Endodermal cell (in vitro differentiated cells): ENCODE measurements at places on chromosomes 13 and 19.
A peak's percentile ranks its signal among the peaks of the same experiment; 100 is the strongest.

- DNase-seq = no peak
Measured at GRCh38 chr13:21069561-21070004, 8.2 kb upstream of the LATS2 start.

DNA sequence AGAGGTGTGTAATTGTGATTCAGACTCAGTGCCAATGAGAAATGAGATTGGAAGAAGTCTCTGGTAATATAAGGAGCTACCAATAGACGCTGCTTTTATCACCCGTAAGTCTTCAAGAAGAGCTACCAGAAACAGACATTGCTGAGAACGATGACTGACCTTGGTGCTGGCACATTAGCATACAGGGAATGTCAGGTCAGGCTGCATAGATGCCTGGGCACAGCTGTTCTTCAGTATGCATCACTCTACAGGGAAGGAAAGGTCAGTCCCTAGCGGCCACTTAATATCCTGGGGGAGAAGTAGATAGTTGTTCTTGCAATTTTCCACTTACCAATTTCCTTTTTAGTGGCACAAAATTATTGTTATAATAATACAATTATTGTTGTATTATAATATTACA, 380.4 kb downstream of the PCDH9 start:
- peak; percentile 41 for DNase-seq

DNA sequence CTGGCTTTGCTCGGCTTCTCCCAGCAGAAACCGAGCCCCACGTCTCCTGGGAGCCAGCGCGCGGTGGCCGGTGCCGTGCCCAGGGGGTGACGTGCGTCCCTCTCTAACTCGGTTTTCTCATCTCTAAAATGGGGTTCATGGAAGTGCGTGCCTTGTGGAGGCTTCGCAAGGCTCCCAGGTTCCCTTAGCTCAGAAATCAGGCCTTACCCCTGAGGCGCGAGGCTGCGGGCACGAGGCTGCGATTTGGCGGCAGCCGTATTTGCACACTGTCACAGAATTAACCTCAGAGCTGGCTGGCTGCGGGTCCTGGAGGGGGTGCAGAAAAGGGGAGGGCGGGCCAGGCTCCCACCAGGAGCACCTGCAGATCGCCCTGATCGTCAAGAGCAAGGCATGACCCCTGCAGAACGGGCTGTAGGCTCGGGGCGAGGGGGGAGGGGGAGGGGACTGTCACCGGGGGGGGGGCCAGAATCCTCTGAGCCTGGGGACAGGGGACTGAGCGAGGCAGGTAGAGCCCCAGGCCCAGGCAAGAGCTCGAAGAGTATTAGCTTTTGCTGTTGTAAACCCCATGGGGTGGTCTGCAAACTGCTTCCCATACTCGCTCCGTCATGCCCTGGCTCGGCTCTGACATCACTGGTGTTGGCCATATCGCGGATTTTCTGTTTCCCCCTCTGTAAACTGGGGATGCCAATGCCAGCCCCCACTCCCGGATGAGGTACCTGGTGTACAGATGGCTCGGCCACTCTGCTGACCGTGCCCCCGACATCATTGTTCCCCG, 62.2 kb downstream of the CCNE1 start:
- no peak for DNase-seq

GRCh38 chr19:14375582-14376291, 5.5 kb upstream of the ADGRE5 start:
- no peak for DNase-seq

DNA sequence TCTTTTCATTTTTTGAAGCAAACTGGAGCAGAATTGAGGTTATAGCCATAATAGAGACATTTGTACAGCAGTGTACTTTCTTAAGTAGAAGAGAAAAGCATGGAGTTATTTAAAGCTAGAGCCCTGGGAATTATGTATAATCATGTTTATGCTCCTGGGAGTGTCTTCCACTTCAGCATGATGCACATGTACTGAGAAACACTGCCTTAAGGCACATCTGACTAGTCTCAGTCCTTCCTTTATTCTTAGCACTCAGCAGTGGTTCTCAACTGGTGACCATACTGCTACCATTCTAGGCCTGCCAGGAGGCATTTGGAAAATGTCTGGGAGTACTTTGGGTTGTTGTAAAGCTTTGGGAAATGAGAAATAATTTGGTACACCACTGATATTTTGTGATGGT, 45.8 kb downstream of the VWA8 start:
- DNase-seq = no peak

DNA sequence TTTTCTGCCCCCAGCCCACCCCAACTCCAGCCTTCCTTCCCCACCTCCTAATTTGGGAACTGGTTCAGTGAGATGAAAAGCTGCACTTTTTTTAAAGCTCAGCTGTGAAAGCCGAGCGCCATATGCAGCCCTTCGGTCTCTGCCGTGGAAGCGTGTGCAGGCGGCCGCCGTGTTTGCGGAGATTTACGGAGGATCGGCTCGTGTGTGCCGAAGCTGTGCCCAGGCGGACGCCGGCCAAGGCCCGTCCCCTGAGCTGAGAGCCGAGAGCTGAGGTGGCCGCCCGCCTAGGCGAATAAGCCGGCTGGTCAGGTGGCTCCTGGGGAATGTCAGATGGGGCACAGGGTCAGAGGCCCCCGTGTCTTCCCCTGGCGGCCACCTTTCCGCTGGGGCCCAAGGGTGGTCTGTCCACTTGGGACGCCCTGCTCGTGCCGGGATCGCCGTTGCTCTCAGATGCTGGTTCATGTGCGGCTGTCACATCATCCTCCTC, 78.7 kb downstream of the ZNF536 start:
- DNase-seq = no peak

- no peak for DNase-seq
Measured at GRCh38 chr13:68160466-68160865, 930.3 kb upstream of the PCDH9 start.

- DNase-seq = no peak
Measured at GRCh38 chr13:50276550-50276949, 261.3 kb downstream of the KCNRG start.

DNA sequence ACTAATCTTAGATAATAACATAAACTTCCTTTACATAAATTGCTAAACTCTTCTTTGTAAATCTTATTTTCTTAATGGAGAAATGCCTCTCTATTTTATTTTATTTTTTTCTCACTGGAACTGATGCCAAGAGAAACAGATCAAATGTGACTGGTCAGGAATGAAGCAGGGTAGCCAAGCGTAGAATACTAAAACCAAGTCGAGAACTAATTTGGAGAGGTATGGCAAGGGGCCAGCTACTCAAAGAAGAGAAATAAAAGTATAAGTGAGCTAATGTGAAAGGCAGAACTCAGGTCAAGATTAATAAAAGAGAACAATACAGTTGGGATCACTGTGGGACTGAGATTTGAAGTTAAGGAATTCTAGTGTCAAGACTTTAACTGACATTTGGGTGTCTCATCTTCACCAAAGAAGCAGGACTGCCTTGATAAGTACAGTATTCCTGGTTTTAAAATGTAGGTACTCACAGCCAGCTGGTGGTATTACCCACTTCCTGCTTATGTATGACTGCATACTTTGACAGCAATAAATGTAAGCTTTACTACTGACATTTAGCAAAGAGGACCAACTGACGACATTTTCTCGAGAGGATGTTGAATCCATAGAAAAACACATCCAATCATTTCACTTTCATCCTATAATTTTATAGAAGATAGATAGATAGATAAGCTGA, 1192.2 kb downstream of the EFNB2 start:
- DNase-seq = no peak

DNA sequence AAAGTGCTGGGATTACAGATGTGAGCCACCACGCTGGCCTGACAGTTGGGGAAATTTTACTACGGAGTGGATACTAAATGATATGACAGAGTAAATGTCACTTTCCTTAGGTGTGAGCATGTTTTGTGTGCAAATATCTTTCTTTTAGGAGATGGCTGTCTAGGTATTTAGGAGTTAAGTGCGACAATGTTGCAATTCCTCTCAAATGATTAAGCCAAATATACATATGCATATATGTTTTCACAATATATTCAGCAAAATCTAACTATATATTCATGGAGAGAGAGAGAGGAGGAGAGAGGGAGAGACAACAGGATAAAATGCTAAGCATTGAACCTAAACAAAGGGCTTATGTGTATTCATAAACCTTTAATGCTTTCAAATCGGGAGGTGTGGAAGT, 5.4 kb upstream of the SERTAD3 start:
- no peak for DNase-seq

GRCh38 chr19:46954993-46955812, 64.4 kb upstream of the NPAS1 start:
- DNase-seq = no peak

- no peak for DNase-seq
Measured at GRCh38 chr19:10408511-10409283, 5.4 kb upstream of the CDC37 start.

DNA sequence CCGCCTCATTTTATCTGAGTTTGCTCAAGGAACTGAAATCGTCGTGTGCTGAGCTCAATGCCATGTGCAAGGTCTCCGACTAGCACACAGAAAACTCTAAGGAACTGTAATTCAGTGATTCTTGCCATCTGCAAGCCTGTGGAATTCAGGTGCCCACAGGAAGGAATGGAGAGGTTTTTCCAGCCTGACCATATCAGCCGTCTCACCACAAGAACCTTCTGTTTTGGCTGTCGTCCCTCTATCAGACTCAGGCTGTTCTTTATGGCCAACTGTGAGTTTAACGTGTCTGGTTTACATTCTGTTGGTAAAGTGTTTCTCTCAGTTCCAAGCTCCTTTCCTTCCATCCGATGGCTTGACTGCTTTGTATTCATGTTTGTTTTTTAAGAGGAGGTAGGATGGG, 293.5 kb downstream of the SPRY2 start:
- no peak for DNase-seq

DNA sequence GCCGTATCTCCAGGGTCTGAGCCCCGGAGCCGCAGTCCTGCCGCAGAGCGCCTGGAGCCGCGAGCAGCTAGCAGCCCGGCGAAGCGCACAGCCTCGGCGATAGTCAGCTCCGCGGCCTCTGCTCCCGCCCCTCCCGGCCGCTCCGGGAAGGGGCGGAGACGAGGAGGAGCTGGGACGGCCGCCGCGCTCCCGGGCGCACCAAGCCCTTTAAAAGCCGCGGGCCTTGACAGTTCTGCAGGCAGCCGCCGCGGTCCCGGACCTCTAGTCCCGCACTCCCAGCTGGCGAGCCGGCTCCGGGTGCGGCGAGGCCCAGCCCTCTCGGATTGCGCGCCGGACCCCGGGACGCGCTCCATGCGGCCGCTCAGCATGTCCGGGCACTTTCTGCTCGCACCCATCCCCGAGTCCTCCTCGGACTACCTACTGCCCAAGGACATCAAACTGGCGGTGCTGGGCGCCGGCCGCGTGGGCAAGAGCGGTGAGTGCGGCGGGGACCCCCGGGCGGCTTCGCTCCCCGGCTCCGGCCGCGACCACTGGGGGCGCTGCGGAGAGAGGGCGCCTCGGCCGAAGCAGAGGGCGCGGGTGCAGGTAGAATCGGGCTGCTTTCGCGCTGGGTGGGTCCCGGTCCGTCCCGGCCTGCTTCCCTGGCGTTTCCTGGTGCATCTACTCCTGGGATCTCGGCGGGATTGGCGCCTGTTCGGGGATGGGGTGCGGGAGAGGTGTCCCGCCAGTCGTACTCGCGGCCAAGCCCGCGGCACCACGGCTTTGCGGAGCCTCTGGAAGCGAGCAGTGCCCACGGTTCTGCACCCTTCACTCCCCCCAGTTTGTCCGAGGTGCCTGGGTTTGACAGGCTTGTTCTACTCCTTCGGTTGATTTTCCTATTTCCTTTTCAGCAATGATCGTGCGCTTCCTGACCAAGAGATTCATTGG, at the start of gene RASL11A:
TSS of gene RASL11A (plus strand) at position 237 of the 927 bp plus-strand sequence. CDS start at position 352, 115 bp downstream.
- DNase-seq = peak; percentile 94

DNA sequence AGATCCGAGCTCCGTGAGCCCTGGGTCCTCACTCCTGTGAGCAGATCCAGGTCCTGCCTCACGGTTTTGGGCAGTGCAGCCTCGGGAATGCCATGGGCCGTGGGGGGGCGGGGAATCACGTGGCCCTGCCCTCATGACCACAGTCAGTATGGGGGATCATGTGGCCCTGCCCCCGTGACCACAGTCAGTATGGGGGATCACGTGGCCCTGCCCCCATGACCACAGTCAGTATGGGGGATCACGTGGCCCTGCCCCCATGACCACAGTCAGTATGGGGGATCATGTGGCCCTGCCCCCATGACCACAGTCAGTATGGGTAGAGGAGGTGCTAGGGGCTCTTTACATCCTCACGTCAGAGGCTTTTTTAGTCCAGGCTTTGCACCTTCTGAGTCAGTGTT, 64.3 kb upstream of the F7 start:
- no peak for DNase-seq

GRCh38 chr19:3019211-3019854, 9.7 kb downstream of the TLE2 start:
- no peak for DNase-seq

GRCh38 chr19:27774827-27775226, 1438.1 kb downstream of the UQCRFS1 start:
- peak; percentile 86 for DNase-seq

DNA sequence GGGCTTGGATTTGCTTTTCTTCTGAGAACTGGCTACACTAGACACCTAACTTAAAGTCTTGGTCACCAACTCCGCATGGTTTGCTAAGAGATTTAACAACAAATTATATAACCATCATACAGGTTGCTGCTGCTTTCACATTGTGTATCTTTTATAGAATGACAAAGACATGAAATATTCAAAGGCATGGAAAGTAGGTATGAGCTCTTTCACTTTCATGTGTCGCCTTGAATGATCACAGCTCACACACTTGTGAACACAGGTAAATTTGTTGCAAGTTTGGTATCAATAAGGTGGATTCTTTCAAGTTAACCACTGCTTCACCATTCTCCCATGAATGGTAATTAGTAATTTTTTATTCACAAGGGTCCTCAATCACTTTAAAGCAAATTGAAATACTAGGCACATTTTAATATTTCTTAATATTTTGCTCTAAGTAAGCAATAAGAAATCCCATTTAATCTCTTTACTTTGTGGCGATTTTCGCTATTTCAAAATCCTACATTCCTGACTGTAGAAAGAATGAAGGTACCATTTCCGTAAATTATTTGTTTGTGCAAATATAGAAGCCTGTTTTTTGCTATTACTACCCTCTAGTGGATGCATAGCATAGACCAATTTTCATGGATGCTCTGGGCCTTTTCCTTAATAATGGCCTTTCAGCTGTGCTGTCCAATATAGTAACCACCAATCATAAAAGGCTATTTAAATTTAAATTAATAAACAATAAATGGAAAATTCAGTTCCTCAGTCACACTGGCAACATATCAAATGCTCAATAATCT, 45.5 kb upstream of the FREM2 start:
- DNase-seq = no peak

DNA sequence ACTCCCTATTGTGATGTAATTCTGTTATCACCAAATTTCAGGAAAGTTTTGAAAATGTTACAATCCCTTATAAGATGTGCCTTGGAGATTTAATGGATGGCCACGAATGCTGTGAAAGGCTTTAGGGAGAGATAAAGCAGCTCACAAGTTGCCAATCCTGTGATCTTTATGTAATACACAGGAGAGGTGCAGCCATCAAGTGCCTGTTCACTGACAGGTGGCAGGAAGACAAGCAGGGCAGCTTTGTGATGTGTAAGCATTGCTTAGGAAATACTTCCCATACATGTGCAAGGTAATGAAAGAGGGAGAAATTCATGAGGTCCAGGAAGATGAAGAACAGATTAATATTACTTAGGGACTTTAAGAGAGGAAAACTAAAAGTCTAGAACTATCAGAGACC, 628.8 kb downstream of the SLITRK6 start:
- peak; percentile 39 for DNase-seq
